ENCODE measurements at places on chromosomes 4 and X. TPM values are rescaled to one million over a fixed set of nuclear protein-coding genes. Genes with fewer than 3 reads are reported as not detected.

GRCh38 chr4:160514126-160514525, 1411.2 kb downstream of the RAPGEF2 start:
- no peaks in the 10 kb centered on the region for H3K4me1 ChIP-seq
- no peak overlapping the region for H3K27ac ChIP-seq
- no peaks in the 10 kb centered on the region for H3K36me3 ChIP-seq
- H3K27me3 ChIP-seq: no peaks in the 10 kb centered on the region

The TCEAL7 gene
- not detected for total RNA-seq

DNA sequence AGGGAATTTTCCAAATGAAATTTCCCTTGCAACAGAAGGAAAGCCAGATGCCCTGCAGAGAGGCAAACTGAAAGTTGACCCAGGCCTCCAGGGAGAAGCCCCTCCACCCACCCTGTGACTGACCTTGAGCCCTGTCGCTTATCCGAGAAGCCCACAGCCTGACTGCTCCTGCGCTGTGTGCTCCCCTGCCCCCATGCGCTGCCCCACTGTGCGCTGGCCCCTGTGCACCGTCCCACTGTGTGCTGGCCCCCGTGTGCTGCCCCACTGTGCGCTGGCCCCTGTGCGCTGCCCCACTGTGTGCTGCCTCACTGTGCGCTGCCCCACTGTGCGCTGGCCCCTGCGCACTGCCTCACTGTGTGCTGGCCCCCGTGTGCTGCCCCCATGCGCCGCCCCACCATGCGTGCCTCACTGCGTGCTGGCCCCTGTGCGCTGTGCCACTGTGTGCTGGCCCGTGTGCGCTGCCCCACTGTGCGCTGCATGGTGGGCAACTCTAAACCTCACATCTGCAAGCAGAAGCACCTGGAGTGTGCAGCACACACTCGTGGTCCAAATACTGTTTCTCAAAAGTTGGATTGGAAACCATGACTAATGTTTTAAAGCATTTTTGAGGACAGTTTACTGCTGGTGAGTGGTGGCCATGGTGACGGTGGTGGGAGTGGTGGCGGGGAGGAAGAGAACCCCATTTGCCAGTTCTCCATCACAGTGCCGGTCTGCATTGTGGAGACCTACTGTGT, 8.3 kb upstream of the GRPEL1 start:
- H3K4me1 ChIP-seq: peaks cover 1% of the 10 kb centered on the region
- no peak overlapping the region for H3K4me3 ChIP-seq
- H3K27me3 ChIP-seq: peaks cover 28% of the 10 kb centered on the region
- DNase-seq: no peak
- no peaks in the 10 kb centered on the region for H3K36me3 ChIP-seq
- H3K27ac ChIP-seq: no peak overlapping the region

DNA sequence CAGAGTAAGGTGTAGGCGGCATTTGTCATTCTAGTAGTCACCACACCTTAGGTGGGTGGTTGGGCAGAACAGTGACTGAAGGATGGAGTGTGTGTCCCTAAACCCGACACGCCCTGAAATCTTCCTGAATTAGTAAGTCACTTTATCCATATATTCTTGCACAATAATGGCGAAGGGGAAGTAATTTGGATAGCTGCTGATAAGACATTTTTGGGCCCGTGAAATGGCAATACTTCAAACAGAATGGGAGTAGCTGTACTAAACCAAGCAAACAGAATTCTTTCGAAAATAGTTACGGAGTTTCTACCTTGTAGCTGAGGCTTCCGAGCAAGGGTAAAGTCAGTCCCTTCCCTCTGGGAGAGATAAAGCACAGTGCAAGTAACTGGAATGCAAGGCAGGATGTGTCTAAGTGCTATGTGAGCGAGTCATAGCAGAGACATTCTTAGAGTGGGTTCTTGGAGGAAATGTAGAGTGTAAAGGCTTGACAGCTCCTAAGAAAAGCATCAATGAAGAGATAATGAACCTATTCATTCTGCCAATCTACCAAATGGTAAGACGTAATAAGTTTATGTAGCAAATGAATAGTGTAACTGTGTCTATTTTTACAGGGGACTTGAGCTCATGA, 72.8 kb downstream of the CLCN5 start:
- no peak for DNase-seq
- no peaks in the 10 kb centered on the region for H3K36me3 ChIP-seq
- no peak overlapping the region for H3K4me3 ChIP-seq
- no peak overlapping the region for H3K27ac ChIP-seq
- no peaks in the 10 kb centered on the region for H3K4me1 ChIP-seq
- H3K27me3 ChIP-seq: no peaks in the 10 kb centered on the region

DNA sequence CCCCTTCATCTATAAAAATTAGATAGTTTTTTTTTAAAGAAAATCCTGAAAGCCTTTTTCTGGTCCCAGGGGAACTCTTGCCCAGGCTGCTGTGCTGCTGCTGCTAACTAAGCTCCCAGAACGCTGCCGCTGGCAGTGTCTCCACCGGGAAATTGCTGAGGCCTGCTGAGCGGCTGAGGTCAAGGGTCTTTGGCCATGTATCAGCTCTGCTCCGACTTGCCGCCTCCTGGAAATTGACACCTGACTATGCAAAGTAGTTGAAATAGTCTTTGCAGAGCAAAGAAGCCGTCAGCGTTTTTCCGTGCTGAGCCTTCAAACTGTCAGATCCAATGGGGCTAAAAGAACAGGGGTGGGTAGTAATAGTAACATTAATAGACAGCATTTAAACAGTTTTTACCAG, 839 bp downstream of the QDPR start:
- H3K4me1 ChIP-seq: peaks cover 27% of the 10 kb centered on the region
- H3K27me3 ChIP-seq: peaks cover 3% of the 10 kb centered on the region
- H3K36me3 ChIP-seq: peaks cover 10% of the 10 kb centered on the region
- H3K4me3 ChIP-seq: peak overlapping the region; percentile 90
- no peak for DNase-seq

The EXOC1L gene
- not detected for total RNA-seq

The CT83 gene
- not detected for total RNA-seq

DNA sequence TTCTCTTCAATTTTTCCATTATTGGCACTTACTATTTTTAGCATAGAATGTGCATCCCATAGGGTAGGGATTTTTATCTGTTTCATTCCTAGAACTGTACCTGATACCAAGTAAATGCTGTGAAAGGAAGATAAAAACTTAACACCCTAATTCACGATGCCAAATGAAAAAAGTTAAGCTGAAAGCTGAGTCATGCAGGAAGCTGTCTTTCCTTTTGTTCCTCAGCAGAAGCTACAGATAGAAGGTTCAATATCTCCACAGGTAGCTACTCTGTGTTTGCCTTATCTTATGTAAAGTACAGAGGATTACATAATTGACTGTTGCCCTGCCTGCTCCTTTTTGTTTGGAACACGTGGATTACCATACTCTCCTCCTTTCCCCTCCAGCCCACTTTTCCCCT, 77.0 kb downstream of the LRP2BP start:
- H3K27ac ChIP-seq: peak overlapping the region; percentile 61
- peaks cover 12% of the 10 kb centered on the region for H3K4me1 ChIP-seq
- H3K36me3 ChIP-seq: peaks cover 36% of the 10 kb centered on the region
- no peaks in the 10 kb centered on the region for H3K27me3 ChIP-seq
- no peak overlapping the region for H3K4me3 ChIP-seq
